ENCODE measurements at places on chromosomes 7 and 10.
A peak's percentile ranks its signal among the peaks of the same experiment; 100 is the strongest.

DNA sequence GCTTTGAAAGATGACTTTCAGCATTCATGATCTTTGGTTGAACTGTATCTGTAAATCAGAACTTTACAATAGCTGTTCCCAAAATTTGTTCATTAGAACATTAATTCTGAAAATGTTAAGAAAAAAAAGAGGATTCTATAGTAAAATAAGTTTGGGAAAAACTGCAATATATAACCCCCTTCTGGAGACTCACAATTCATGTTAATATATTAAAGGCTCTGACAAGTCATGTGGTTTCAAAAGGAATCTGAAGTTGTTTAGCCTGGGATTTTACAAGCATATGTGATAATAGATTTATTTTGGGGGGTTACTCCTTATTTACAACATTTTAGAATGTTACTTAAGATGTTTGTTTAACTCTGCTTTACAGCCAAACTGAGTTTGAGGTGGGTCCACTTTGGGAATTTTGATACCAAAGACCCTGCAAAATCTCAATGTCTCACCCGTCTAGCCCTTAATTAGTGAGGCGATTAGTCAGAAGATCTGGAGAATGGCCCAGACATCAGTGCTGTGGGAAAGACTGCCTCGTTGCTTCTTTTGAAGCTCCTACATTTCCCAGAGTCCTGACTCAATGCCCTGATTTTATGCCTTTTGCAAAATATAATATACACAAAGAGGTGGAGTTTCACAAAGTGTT, 40.0 kb downstream of the CDK1 start:
- no peak for DNase-seq

DNA sequence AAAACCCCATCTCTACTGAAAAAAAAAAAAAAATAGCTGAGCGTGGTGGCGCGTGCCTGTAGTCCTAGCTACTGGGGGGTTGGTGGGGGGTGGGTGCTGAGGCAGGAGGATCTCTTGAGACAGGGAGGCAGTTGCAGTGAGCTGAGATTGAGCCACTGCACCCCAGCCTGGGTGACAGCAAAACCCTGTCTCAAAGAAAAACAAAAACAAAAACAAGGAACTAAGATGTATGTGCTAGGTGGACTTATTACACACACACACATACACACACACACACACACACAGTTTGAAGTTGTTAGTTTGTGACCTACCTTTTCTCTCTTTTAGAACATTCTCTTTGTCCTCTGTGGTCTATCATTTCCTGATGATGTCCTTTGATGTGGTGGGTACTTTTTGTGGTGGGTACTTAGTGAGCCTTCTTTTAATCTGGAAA, 53.5 kb downstream of the EXOC6 start:
- DNase-seq: no peak

GRCh38 chr10:8738987-8739386, 684.5 kb downstream of the GATA3 start:
- DNase-seq: no peak

GRCh38 chr7:13024121-13024674, 336.8 kb downstream of the ARL4A start:
- no peak for DNase-seq

GRCh38 chr10:30987463-30987862, 44.2 kb downstream of the ZNF438 start:
- no peak for DNase-seq

GRCh38 chr10:96244354-96244753, 27.0 kb downstream of the BLNK start:
- DNase-seq: peak; percentile 67

DNA sequence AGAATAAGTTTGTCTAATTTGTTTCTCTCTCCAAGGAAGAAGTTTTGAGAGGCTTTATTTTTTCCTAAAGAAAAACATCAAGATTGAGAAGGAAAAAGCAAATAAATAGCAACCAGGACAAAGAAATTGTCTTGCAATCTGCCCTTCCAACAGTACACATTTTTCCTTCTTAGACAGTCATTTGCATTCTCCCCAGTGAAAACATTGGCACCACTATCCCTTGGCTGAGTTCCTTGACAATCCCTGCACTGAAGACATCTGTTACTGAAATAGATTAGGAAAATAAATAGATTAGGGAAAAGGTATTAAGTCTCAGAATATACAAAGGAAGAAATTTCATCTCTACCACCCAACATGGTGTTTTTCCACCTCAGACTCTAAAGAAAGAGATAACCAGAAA, 12.2 kb upstream of the TMEM243 start:
- no peak for DNase-seq

GRCh38 chr10:7288060-7288690, 122.7 kb downstream of the SFMBT2 start:
- DNase-seq: no peak

DNA sequence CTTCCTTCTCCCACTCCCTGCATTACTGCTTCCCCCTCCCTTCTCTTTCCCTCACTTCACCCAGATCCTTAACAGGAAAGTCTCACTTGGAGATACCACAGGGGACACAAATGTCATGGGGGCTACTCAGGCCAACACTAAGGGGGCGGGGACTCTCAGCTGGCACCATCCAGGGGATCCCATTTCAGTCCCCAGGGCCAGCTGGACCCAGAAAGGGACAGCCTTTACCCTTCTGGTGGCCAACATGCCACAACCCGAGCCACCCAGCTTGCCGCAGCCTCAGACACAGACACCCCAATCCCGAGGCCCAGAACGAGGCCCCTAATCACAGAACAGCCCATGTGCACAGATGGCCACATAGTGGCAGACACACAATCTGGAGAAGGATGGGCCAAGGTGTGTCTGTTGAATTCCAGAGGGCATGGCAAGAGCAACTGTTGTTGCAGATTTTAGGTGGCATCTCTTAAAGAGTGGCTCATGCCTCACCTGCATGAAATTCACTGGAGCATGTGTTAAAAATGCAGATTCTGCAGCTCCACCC, 5.6 kb downstream of the CAMK2G start:
- no peak for DNase-seq

GRCh38 chr7:106017657-106018056, 54.6 kb downstream of the CDHR3 start:
- no peak for DNase-seq

DNA sequence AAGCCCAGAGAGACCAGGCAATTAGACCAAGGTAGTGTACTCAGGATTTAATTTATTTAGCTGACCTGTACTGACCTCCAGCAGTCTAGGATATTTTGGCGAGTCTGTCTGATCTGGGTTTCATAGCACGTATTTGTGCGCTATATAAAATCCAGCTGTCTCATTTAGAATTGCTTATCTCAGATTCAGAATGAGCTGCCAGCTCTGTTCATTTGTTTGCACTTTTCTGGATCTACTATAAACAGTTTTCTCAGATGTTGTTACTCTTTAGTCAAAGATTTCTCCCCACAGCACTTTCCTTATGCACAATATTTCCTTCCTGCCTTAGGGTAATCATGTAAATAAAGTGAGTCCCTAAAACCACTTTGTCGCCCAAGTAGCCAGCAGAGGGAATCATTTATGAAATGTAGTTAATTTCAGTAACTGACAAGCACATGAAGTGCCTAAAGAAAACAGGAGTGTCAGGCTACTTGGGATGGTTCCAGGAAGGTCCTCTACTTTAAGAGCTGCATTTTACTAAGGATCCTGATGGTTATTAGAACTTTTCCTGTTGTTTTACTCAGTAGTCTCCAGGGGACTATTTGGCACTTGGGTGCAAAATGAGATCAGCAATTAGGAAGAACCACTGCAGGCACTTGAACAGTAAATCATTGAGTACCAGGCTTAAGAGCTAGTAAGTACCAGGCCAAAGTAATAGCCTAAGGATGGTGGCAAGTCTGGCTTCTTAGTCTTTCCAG, 226.4 kb downstream of the TWIST1 start:
- DNase-seq: no peak

GRCh38 chr10:123259791-123260190, 105.6 kb downstream of the BUB3 start:
- DNase-seq: no peak

GRCh38 chr10:30368065-30368718, 19.1 kb upstream of the MTPAP start:
- DNase-seq: no peak

DNA sequence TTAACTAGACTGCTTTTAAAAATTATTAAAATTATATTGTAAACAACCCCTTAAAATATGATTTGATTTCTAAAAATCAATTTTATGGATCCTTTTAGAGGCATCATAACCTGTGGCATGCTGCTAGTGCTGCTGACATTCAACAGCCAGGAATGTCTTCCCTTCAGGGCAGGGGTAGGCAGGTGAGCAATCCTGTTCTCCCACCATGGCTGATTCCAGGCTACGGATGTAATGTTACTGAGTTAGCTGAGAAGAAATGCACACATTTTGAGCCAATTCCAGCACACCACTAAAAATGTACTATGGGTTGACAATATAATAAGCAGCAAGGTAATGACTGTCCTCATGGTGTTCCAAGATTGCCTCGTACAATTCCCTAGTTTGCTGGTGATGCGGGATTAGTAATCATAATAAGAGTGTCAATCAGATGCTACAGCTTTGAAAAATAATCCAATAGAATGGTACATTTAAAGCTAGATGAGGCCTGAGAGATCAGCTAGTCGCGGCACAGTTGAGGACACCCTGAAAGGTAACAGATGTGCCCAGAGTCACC, 108.7 kb upstream of the PRR15 start:
- no peak for DNase-seq

DNA sequence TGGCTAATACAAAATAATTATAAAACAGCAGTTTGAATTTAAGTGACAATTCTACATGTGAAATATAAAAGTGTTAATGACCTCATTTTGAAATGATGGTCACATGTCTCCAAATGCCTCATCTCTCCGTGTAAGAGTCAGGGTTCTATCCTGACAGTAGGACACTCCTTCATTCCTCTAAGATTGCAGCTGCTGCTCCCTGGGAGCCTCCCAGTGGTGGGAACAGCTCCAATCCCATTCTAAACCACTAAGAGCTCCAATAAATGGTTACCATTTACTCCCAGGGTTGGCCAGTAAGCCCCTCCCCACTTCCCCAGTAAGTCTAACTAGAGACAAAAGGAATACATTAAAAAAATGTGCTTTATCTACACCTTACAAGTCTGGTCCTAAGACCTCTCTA, 344.6 kb upstream of the AOAH start:
- DNase-seq: no peak

DNA sequence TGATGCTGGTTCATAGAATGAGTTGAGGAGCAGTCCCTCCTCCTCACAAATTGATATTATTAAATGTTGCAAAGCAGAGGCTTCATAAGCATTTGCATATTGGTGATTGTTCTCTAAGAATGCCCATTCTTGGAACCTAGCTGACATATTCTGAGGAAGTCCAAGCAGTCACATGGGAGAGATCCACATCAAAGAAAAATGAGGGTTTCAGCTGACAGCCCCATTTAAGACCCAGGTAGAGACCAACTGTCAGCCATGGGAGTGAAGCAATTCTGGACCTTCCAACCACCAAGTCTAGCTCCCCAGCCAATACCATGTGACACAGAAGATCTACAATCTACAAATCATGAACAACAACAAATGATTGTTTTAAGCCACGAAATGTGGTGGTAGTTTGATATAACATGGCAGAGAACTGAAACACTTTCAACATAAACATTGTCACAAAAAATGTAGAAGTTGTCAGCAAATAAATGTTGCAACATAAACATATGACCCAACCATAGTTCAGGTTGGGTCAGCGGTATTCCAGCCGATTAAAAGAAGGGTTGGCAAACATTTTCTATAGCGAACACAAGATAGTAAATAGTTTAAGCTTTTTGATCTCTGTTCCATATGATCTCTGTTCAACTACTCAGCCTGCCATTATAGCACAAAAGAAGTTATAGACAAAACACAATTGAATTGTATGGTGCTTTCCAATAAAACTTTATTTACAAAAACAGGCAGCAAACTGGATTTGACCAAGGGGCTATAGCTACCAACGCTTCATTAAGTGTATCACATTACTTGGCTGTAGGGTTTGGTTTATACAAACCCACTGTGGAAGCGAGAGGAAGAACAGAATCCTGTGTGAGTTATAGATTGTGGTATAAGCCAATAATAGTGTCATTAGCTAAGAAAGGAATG, 41.4 kb upstream of the MPP7 start:
- DNase-seq: no peak

- DNase-seq: no peak
These were observed 78.4 kb downstream of the CYP26A1 start for GRCh38 chr10:93152136-93152535.
